ENCODE measurements at places on chromosomes 3 and 15.

GRCh38 chr3:190118438-190118837 is 2.3 kb downstream of the P3H2 start:
- no peak for DNase-seq

GRCh38 chr3:2653706-2654105 is 456.5 kb downstream of the IL5RA start:
- no peak for DNase-seq

- no peak for DNase-seq
Observed at GRCh38 chr3:131608741-131609140, 106.0 kb upstream of the MRPL3 start.

DNA sequence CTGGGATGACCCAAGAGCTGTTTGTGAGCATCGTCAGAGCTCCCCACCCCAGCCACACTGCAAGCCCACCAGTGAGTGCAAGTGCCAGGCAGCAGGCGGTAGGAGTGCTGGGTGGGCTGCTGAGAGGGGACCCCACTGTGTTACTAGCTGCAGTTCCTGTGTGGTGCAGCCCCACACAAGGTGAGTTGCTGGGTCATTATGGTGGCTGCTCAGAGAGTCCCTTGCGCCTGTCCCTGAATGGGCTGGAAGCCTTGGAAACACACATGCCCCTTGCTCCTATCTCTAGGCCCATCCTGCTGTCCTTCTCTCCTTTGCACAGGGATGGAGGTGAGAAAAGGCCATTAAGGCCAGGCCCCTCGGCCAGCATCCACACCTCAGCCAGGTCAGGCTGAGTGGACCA is 83.7 kb downstream of the SEC22A start:
- DNase-seq = no peak

- no peak for DNase-seq
Observed at GRCh38 chr3:16106050-16106449, 68.4 kb upstream of the GALNT15 start.

DNA sequence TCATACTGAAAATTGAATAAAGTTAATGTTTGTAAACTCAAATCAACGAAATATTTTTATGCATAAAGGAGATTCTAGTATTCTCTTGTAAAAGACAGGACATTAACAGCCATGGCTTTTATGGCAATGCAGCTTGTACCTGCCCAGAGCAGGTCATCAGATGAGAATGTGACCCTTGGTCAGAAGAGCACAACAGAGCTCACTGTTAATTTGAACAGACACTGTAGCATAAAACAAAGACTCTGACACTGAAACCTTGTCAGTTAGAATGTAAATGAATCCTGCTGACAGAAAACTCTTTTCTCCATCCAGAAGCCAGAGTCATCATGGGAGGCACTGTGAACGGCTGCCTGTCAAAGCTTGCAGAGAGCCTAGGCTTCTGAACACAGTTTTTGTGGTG is 410.6 kb downstream of the RAP2B start:
- no peak for DNase-seq

DNA sequence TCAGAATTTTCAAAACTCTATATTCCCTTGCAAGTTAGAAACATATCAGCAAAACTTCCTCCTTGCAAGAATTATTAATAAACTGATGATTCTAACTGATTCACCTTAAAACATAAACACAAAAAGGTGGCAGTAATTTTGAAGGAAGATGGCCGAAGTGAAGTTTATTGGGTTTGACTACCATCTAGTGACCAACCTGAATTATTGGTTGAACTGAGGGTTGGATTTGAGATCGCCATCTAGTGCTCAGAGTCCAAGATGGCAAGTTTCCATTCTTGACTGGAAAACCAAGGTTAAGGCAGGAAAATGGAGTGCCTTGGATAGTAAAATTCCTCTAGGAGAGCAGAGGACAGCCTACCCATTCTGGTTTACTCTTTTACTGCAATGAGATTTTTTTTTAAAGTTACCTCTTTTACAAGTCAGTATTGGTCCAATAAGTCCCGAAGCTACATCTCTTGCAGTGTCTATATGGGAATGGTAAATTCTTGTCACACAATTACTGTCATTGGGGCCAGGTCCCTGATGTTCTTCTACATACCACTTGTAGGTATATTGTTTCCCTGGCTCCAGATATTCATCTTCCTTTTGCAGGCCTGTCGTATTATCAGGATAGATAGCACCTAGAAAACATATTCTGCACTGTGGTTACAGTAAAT is 51.6 kb upstream of the CP start:
- DNase-seq = peak; percentile 9

DNA sequence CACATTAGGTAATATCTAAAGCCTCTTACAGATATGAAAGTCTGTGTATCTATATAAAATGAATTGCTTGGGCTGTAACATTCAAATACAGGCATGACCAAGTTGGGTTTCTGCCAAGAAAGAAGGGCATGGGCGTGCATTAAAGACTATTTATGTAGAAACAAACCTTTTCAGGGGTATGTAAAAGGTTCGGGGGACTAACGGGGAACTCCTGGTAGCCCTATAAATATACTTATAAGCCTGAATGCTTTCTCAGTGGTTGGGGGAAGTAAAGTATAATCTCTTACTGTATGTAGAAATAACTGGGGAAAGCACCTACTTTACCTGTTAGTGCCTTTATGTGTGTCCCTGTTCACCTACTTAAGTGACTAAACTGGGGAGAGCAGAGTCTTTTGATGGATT is 154.5 kb upstream of the TBL1XR1 start:
- DNase-seq = no peak

DNA sequence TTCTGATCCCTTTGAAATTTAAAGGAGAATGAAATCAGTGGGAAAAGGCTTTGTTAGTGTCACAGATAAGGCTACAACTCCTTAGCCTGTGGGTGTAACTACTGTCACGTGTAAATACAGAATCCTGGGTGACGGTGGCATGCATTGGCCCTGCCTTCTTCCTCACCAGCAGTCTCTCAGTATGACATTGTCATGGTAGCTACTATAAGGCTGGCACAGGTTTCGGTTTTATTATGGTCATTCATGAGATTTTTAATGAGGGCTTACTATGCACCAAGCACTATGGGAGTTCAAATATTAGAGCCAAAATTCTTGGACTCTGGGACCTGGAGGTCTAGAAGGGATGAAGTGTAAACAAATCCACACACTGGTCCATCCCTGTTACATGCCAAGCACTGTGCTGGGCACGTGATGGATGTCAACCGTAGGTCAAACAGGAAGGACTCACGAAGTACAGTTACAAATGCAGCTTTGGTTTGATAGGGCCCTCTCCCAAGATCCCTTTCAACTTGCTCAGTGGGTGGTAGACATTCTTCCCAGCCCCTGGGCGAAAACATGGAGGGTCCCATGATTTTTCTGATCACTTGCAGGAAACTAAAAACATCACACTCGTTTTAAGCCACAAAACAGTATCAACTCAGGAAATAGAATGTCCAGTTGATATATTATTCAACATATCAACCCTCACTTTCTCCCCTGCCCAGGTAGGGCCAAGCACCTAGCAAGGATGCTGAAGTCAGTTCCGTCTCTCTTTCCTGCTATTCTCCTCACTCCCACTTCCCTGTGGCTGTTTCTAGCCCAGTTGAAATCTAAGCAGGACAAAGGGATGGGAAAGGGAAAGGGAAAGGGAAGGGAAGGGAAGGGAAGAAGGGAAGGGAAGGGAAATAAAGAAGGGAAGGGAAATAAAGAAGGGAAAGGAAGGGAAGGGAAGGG is 25.3 kb downstream of the BFSP2 start:
- no peak for DNase-seq

GRCh38 chr3:123156276-123156995 is 45.3 kb upstream of the SEC22A start:
- no peak for DNase-seq

- DNase-seq = no peak
Observed at GRCh38 chr15:81308260-81308659, 15.7 kb downstream of the STARD5 start.

DNA sequence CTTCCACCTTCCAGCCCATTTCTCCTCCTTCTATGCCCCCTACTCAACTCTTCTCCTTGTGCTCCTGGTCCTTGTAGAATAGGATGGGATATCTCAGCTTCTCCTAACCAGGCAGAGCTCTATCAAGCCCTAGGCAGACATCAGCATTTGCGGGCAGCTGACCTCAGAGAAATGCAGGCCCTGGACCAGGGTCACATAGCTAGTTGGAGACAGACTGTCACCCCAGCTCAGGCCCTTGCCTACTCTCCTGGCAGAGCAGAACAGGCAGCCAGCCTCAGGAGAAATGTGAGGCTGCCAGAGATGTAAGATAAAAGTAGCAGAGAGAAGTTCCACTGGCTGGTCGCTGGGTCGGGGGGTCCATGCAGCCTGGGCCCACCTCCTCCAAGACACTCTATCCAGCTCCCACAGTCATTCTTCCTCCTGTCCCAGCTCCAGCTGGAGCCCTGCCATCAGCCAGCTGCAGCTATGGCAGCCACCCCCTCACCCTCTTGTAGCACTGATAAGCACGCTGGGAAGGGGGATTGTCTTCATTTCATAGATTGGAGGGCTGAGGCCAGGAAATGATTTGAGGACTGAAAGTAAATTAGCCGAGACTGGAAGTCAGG is 4.0 kb downstream of the CYP8B1 start:
- DNase-seq = no peak

DNA sequence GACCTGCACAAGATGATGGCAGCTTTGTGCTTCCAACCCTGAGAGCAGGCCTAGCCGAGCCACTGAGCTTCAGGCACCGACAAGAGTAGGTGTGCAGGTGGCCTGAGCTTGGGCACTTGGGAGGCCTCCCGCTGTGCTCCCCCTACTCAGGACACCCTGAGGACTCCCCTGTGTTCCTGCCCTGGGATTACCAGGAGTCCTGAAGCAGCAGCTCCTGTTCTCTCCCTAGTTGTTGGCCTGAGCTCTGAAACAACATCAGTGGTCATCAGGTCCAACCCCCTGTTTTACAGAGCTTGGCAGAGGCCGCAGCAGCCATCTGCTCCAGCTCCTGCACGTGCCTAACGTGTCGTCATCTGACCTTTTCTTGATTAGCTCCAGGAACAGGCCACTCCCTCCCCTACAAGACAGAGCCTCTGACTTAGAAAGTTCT is 8.0 kb upstream of the MESP2 start:
- no peak for DNase-seq

GRCh38 chr15:42544853-42545629 is 3.6 kb downstream of the LRRC57 start:
- no peak for DNase-seq

- no peak for DNase-seq
Observed at GRCh38 chr15:71386448-71387236, 271.4 kb downstream of the THSD4 start.

DNA sequence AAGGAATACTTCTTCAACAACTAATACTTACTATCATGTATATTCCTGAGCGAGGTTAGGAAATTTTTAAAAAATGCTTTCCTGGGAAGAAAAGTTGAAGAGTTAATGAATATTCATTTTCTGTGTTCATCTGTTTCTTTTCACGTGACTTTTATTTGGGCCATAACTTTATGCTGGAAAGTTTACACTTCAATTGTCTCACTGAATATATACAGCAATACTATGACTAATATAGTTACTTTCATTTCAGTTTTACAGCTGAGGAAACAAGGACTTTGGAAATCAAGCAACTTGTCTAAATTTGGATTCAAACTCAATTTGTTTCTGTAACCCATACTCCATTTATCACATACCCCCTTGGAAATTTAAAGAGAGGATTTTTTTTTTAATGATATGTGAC is 894.2 kb downstream of the ROBO1 start:
- DNase-seq = no peak

- no peak for DNase-seq
Observed at GRCh38 chr3:194206320-194206719, 70.4 kb downstream of the HES1 start.

DNA sequence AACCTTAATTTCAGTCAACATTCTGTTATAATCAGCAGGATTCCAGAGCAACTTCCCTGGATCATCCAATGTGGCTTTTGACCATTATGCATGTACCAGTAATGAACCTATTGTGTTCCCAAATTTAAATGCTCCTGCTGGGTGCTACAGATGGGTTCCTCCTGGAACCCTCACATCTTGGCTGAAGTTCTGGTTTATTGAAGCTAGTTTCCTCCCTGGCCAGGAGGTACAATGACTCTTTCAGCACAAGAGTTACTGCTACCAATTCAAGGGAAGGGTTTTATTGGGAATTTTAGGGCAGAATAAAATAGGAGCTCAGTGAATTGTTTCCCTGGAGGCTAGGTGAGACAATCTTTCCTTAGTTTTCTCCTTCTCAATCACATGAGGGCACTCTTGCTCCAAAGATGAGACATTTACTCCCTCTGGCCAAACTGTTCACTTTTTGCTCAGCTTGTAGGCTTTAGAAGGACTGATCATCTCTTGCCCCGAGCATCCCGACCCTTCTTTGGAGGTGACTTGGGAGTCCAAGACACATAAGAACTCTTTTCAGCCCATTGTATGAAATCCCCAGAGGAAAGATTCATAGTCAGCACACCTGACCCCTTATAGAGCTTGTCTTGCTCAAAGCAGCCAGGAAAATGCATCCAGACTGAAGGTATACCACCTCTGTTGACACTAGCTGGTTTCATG is 8.8 kb upstream of the NPHP3 start:
- DNase-seq = no peak

DNA sequence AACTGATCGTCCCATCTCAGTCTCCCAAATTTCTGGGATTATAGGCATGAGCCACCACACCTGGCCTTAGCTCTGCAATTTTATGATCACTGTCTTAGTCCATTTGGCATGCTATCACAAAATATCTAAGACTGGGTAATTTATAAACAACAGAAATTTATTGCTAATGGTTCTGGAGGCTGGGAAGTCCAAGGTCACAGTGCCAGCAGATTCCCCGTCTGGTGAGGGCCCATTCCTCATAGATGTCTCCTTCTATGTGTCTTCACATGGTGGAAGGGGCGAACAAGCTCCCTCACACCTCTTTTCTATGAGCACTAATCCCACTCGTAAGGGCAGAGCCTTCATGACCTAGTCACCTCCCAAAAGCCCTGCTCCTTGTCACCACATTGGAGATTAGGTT is 55.3 kb upstream of the KIF23 start:
- no peak for DNase-seq

- DNase-seq = no peak
Observed at GRCh38 chr15:66647358-66647757, 54.7 kb upstream of the SMAD6 start.

- no peak for DNase-seq
Observed at GRCh38 chr3:177330779-177331178, 133.5 kb upstream of the TBL1XR1 start.

- no peak for DNase-seq
Observed at GRCh38 chr3:46266598-46266997, 24.3 kb downstream of the CCR3 start.

- DNase-seq = no peak
Observed at GRCh38 chr3:67015702-67016484, 17.8 kb downstream of the KBTBD8 start.

DNA sequence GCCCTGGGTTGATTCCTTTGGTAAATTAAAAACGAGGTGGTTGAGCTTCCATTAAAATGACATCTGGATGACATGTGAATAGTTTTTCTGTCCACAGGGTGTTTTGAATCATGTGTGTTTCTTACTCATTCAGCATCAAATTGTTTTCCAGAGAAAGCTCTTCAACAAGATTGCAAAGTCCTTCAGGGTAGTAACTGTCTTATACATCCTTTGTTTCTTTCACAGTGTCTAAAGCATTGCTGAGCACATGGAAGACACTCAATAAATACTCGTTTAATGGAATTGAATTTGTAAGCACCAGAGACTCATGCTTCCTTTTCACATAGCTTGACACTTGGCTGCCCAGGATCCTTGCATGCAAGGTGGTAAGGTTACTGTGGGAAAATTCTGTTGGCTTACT is 223.1 kb upstream of the CNTN6 start:
- no peak for DNase-seq

Measured in CMK (cell line).